Tongue (tissue), 3 donors: ENCODE measurements at places on chromosomes 5 and 9.
A peak's percentile ranks its signal among the peaks of the same experiment; 100 is the strongest.

GRCh38 chr5:173411791-173412555, 83.8 kb upstream of the STC2 start:
- DNase-seq: no peak

DNA sequence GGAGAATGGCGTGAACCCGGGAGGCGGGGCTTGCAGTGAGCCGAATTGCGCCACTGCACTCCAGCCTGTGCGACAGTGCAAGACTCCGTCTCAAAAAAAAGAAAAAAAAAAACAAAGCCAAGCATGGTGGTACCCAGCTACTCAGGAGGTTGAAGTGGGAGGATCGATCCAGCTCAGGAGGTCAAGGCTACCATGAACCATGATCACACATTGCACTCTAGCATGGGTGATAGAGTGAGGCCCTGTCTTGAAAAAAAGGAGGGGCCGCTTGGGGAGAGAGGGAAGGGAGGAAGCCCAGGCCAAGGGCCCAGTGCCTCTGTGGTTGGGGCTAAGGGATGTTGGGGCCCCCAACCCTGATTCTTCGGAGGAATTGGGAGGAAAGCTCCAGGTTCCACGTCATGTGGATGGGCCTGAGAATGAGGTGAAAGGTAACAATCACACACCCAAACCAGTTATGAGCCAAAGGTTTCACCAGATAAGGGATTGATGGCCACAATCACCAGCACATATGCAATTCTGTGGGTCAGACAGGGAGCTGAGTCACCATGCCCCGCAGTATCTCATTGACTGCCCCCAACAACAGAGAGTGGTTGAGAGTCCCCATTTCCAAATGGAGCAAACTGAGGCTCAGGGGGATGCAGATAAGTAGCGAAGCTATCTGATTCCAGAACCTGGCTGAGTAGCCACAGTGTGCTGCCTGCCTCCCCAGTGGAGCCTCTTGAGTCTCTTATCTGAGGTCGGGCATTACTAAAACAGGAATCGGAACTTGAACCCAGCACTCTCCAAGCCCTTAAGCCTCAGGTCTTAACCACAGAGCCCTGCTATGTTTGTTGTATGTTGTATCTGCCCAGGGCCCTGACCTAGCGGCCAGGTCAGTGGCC, 20.5 kb downstream of the SWI5 start:
- no peak for DNase-seq

GRCh38 chr5:22314548-22314947, 538.6 kb downstream of the CDH12 start:
- DNase-seq: no peak

DNA sequence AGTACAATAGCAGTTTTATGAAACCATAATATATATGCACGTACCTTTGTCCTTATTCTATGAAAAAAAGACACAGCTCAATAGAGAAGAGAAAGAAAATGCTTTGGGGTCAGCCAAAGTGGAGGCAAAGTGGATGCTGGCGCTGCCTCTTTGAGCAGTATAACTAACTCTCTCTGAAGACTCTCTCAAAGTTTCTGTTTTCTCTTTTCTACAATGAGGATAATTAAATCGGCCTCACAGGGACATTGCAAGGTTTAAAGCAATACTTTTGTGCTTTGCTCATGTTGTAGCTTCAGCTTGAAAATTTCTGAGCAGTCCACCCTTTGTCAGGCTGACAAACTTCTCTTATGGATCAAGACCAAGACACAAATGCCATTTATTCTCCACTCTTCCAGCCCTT, 455.1 kb upstream of the MPDZ start:
- DNase-seq: peak; percentile 45

- DNase-seq: no peak
Observed at GRCh38 chr5:138545919-138546562, 3.0 kb upstream of the ETF1 start.

DNA sequence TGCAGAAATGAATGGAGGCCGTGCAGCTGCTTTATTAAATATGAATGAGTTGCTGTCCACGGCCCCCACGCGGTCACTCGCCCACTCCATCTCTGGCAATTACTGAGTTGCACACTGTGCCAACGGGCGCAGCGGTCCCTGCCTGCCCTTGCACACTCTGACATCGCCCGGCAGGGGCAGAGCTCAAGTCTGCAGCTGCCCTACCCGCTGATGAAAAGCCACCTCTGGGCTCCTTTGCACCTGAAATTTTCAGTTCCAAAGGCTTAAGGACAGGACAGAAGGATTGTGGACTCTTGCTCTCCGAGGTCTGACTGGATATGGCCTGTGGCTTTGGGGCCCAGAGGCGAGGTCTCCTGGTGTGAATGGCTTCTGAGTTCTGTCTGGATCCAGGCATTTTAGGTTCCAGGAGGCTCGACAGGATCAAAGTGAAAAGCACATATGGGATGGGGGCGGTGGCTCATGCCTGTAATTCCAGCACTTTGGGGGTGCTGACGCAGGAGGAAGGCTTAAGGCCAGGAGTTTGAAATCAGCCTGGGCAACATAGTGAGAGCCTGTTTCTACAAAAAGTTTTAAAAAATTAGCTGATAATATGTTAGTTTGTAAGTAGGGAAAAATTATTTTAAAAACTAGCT, 201.8 kb downstream of the PAX5 start:
- DNase-seq: no peak

DNA sequence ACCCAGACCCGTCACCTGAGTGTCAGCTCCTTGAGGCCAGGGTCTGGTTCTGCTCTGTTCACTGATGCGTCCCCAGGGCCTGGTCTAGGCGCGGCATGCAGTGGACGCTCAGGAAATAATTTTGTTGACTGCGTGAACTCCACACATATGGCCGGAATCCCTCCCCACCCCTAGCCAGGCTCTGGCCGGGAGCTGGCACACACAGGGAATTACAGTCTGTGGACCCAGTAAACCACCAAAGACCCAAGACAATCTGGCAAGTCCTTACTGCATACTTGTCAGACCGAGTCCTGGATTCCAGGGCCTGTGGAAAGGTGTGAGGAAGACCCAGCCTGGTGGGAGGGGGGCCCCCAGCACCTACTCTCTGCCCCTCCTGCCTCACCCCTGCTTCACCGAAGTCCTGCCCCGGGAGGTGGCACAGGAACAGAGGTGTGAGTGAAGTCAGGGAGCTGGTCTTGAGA, 113.0 kb upstream of the IER5L start:
- no peak for DNase-seq

DNA sequence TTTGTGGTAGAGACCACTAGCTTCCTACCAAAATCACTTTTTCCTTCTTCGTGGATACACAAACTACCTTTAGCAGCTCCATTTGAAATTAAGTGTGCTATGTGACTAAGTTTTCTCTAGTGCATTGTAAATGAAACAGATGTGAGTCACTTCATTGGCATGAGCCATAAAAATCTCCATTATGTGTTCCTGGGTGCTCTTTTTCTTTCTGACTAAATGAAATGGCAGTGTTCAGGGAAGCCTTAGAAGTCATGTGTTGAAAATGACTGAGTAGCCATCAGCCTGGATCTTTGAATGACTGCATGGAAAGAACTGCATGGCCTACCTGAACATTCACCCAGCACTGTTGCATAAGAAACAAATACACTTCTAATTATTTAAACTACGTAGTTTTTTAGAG, 107.9 kb downstream of the NDUFAF2 start:
- no peak for DNase-seq

GRCh38 chr9:23841304-23841703, 15.3 kb upstream of the ELAVL2 start:
- no peak for DNase-seq

GRCh38 chr5:100004969-100005368, 530.2 kb upstream of the FAM174A start:
- DNase-seq: peak; percentile 35

GRCh38 chr5:53962306-53962705, 348.1 kb downstream of the ARL15 start:
- no peak for DNase-seq

DNA sequence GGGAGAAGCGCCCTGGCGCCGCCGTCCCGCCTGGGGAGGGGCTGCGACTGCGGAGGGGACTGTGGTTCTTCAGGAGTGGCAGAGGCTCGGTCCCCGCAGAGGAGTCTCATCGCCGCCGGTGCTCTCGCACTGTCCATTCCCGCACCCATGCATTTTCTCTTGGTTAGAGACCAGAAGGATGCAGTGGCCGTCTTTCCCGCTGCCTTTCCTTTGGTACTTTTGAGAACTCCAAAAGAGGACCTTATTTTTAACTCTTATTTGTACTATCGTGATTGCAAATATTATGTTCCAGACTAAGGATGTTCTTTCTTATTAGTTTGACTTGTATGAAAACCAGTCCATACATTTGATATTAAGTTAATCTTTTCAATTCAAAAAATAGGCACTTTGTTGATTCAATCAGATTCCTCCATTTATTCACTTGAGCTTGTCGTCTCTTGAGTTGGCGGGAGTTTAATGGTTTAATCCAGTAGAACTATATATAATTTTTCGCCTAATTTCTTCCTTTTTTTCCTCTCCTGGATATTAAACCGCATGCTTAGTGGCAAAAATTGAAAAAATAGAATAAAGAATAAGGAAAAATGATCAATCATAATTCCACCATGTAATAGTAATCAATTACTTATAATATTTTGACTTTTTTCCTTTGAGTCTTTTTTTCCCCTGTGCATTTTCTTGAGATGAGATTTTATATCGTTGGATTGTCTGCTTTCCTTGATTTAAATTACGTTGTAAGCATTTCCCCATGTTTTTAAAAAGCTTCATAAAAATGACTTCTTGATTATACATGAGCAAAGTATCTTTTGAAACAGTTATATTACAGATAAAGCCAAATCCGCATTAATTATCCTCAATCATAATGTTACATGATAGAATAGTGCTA, 861 bp downstream of the ZFYVE16 start:
- peak; percentile 84 for DNase-seq

DNA sequence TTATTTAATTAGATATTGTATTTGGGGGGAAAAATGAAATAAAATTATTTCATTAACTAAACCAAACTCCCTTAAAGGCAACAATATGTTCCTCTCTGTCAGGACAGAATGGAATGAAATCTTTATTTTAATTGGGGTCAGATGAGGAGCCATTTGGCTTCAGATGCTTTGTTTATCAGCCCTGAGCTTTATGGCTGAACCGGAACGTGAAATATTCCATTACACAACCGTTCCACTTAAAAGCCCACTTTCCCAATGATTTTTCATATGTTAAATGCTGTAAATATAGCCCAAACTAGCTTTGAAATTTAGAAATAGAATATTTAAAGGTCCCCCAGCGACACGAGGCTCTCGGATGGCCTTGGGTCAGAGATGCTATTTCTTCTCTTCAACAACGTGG, 149.5 kb downstream of the CRB2 start:
- no peak for DNase-seq

DNA sequence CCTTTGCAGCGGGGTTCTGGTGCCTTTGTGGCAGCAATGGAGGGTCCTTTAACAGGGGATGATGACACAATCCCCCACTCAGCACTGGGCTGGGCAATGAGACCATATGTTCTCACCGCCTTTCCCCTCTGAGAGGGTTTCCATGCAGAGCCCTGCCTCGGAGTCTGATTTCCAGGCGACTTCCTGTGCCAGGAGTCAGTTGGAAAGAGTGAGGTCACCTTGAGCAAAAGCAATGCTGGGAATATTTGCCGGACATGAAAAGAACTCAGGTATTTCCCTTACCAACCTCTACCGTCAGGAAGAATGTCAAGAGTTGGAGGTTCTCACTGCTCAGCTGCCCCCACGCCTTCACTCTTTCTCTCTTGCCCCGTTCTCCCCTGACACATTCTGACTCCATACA, 284.2 kb upstream of the IRX1 start:
- DNase-seq: no peak

DNA sequence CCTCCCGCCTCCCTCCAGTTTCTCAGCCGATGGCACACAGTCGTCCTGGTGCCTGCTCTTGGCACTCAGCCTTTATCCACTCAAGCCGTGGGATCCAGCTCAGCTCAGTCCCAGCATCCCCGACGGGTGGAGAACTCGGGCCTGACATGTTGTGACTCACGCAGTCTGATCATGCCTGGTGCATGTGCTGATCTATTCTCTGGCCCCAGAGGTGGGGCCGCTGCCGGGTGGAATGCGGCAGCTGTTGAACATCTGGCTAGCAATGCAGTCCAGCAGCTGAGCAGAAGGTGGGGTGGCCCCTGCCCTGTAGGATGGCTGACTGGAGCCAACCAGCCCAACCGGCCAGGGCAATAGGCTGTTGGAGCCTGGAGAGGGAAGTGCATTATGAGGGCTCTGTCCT, 1.7 kb upstream of the AIF1L start:
- DNase-seq: peak; percentile 77
